ENCODE measurements at places on chromosomes 13 and 19.

DNA sequence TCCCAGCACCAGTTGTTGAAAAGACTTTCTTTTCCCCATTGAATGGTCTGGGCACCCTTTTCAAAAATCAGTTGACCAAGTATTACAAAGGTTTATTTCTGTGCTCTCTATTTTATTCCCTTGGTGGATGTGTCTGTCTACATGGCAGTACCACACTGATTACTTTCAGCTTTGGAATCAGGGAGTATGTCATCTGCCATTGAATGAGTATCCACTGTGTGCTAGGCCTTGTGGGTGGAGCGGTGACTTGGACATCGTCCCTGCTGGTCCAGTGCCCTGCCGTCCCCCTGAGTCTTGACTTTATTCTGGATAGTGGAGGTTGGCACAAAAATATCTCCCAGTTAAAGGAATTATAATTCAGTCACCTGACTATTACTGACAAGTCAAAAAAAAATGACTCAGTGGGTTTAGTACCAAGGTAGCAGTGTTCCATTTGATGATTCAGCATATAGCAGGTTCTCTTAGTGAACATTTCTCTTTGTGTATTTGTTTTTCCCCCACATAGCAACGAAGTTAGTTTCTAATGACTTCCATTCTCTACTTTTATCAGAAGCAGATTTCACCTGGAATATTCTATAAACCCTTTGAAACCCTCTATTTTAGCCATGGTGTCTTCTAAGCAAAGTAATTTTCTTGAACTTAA, 3.9 kb downstream of the UPF3A start:
- peak overlapping the region; percentile 19 for H3K4me3 ChIP-seq
- H3K36me3 ChIP-seq = peaks cover 31% of the 10 kb centered on the region
- peaks cover 17% of the 10 kb centered on the region for H3K27me3 ChIP-seq
- DNase-seq = no peak

DNA sequence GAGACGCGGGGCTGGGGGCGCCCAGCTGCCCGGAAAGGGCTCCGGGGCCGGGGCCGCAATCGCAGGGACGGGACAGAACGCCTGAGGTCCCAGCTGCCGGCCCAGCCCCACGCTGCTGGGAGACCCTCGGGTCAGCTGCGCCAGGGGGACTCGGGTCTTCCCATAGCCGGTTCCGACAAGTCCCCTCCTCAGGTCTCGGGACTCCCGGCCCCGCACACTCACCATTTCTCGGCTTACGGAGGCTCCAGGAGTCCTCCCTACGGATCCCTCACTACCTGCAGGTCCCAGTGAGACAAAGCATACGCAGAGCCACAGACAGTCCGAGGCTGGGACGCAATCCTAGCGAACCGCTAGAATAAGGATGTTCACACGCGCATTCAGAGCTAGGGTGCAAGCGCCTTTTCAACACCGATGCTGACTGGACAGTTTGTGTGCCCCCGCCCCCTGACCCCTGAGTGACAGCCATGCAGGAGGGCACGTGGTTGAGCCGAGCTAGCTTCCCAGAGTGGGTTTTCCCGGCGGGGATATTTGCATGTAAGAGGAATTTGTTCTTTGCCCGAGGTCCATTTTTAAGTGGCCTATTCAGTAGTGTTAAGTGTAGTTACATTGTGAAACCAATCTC, 13.6 kb downstream of the ZNF490 start:
- no peak overlapping the region for H3K4me3 ChIP-seq
- H3K4me1 ChIP-seq = peaks cover 2% of the 10 kb centered on the region
- H3K36me3 ChIP-seq = peaks cover 9% of the 10 kb centered on the region

DNA sequence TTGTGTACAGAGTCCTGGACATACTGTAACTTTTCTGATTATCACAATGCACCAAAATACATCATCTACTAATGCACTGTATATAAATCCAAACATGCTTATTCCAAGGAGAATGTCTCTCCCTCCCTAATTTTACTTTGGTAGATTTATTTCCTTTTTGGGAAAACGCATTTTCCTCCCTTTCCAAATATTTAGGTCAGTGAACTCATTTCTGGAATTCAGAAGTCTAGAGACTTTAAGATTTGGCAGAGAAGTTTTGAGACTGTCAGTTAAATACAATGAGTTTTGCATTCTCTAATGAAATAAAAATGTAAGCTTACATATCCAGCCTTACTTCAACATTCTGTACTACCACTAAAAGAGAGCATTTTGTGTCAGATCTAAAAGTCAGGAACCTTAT, 165.8 kb upstream of the EDNRB start:
- peaks cover 14% of the 10 kb centered on the region for H3K4me1 ChIP-seq
- H3K36me3 ChIP-seq = peaks cover 11% of the 10 kb centered on the region
- no peak for DNase-seq

DNA sequence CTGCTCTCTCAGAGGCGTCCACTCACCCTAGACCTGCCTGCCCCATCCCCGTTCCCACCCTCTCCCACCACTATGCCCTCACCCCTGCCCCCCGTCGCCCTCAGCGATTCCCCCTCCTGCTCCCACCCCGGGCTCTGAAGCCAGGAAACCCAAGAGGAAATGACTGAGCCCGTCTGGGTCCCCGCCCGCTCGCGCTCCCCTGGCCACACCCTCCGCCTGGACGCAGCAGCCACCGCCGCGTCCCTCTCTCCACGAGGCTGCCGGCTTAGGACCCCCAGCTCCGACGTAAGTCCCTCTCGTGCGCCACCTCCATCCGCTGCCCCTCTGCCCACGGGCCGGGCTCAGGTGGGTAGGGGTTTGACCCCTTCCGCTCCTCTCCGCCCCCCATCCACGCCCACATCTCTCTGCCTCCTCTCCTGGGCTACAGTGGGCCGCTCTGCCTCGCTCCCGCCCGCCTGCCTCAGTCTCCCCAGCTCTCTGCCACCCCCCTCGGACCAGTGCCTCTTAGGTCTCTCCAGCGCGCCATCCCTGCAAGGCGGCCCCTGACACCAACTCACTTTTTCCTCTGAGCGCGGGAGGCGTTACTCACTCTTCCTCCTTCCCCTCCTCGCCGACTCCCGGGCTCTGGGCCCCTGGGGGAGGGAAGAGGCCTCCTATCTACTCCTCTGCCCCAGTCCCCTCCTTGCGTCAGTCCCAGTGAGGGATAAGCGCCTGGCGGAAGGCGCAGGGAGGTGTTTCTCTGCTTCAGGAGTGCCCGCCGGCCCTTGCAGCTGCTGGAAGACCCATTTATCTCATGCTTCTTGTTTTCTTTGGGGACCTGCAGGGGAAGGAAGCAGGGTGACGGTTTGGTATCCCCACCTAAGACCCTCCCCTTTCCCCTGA, at the start of gene FXYD5:
TSS of gene FXYD5 (plus strand) at position 211 of the 882 bp plus-strand sequence. CDS start 816 bp downstream, outside the sequence.
- peak within 1 kb of the TSS; percentile 98 for H3K27ac ChIP-seq
- DNase-seq = peak; percentile 67
- H3K4me3 ChIP-seq = peak within 1 kb of the TSS; percentile 93
- H3K27me3 ChIP-seq = peaks cover 18% of the 10 kb centered on the region
- H3K4me1 ChIP-seq = peaks cover 59% of the 10 kb centered on the region
- peaks cover 14% of the 10 kb centered on the region for H3K36me3 ChIP-seq

DNA sequence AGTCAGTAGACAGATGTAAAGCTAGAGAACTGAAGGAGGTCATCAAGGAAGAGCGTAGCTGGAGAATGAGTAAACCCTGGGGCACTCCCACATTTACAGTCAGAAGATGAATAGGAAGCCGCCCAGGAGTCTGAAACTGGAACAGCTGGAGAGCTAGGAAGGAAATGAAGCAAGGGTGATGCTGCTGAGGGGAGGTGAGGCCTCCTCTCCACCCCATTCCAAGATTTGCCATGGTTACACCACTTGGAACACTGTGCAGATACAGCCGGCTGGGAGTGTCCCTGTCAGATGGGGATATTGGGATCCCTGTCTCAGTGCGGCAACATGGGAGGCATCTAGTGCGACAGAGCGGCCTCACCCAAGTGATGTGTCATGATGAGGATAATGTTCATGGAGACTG, 51.8 kb upstream of the GPI start:
- H3K4me3 ChIP-seq = no peak overlapping the region
- no peaks in the 10 kb centered on the region for H3K27me3 ChIP-seq
- no peak overlapping the region for H3K27ac ChIP-seq

DNA sequence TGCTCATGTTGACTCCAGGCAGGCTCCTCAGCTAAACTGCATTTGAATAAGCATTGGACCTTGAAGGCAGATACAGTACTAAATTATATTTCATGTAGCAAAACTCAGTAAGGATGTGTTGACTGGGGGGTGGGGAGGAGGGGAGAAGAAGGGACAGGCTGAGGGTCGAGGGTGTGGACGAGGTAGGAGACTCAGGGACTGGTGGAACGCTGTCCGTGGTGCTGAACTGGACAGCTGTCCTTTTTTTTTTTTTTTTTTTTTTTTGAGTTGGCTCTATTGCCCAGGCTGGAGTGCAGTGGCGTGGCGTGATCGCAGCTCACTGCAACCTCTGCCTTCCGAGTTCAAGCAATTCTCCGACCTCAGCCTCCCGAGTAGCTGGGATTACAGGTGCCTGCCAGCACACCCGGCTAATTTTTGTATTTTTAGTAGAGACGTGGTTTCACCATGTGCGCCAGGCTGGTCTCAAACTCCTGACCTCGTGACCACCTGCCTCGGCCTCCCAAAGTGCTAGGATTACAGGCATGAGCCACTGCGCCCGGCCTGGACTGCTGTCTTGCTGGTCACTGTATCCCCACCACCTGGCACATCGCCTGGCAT, 33.2 kb upstream of the CASP14 start:
- H3K4me1 ChIP-seq = no peaks in the 10 kb centered on the region
- H3K27me3 ChIP-seq = peaks cover 12% of the 10 kb centered on the region
- no peaks in the 10 kb centered on the region for H3K36me3 ChIP-seq
- DNase-seq = no peak
- no peak overlapping the region for H3K4me3 ChIP-seq
- no peak overlapping the region for H3K27ac ChIP-seq

DNA sequence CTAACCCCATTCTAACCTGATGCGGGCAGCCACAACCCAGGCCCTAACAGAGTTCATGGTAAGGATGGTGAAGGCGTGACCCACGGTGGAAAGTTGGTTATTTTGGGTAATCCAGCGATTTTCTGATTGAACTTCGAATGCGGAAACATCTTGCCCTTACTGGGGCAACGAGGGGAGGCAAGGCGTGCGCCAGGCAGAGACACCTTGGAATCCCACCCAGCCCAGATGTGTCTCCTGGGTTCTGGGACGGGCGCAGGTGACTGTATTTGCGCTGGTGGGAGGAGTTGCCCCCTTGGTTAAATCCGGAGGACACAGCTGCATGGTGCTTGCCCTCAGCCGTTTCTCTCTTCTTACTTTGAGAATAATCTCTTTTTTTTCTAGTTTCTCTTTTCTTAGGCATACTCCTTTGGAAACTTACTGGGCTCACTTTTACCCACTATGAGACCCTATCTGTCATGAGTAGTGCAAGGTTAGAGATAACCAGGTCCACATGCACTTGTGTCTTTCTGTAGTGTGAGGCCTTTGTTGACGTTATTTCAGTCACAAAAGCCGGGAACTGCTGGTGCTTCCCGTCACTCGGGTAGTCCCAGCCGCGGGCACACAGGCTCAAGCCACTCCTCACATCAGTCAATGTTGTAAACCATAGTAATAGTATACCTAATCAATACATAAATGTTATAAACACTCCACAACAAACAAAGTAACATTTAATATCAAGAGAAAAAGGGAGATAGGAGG, 81.5 kb downstream of the ATP11A start:
- H3K27me3 ChIP-seq = peaks cover 8% of the 10 kb centered on the region
- DNase-seq = no peak
- H3K27ac ChIP-seq = no peak overlapping the region
- no peaks in the 10 kb centered on the region for H3K36me3 ChIP-seq
- no peak overlapping the region for H3K4me3 ChIP-seq

- no peaks in the 10 kb centered on the region for H3K4me1 ChIP-seq
- DNase-seq = no peak
- H3K27ac ChIP-seq = no peak overlapping the region
- H3K4me3 ChIP-seq = no peak overlapping the region
These were observed 59.8 kb downstream of the SLC7A9 start for GRCh38 chr19:32809754-32810153.

DNA sequence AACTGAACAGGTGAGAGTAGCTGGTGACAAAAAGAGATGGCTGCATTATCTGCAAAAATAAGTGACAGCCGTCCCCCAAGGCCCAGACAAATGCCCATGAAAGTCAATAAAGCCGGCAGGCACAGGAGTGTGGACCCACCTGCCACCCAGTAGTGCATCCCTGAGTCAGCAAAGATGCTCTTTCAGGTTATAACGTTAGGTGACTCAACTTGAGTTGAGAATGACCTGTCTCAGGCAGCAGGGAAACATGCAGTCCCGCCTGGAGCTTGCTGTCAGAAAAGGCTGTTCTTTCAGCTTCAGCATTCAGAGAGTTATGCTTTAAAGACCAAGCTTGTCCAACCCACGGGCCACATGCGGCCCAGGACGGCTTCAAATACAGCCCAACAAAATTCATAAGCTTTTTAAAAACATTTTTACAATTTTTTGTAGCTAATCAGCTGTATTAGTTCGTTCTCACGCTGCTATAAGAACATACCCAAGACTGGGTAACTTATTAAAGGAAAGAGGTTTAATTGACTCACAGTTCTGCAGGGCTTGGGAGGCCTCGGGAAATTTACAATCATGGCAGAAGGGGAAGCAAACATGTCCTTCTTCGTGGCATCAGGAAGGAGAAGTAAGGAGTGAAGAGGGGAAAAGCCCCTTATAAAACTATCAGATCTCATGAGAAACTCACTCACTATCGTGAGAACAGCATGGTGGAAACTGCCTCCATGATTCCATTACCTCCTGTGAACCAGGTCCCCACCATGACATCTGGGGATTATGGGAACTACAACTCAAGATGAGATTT, 110.4 kb downstream of the RAB20 start:
- no peak overlapping the region for H3K4me3 ChIP-seq
- peaks cover 3% of the 10 kb centered on the region for H3K27me3 ChIP-seq
- peaks cover 5% of the 10 kb centered on the region for H3K4me1 ChIP-seq

DNA sequence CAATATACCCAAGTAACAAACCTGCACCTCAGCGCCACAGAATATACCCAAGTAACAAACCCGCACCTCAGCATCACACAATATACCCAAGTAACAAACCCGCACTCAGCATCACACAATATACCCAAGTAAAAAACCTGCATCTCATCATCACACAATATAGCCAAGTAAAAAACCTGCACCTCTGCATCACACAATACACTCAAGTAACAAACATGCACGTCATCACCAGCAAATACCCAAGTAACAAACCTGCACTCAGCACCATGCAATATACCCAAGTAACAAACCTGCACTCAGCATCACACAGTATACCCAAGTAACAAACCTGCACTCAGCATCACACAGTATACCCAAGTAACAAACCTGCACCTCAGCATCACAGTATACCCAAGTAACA, 69.8 kb downstream of the UQCRFS1 start:
- no peak overlapping the region for H3K4me3 ChIP-seq
- no peak for DNase-seq
- no peak overlapping the region for H3K27ac ChIP-seq
- no peaks in the 10 kb centered on the region for H3K36me3 ChIP-seq
- no peaks in the 10 kb centered on the region for H3K27me3 ChIP-seq
- no peaks in the 10 kb centered on the region for H3K4me1 ChIP-seq

DNA sequence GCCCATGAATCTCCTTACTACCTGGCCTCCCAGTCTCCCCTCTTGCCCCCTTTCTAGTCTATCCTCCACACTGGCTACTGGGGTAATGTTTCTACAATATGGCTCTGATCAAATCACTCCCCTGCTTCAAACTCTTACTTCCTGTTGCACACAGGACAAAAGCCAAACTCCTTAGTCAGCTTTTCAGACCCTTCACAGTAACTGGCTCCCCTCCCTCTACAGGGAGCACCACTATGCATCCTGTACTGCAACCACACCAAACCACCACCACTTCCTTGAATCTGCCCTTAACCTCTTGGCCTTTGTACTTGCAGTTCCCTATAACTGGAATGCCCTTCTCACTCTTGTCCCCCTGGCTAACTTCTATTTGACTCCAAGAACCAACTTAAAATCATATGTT, 32.2 kb downstream of the DEDD2 start:
- H3K27ac ChIP-seq = peak overlapping the region; percentile 58
- H3K36me3 ChIP-seq = no peaks in the 10 kb centered on the region
- peaks cover 52% of the 10 kb centered on the region for H3K4me1 ChIP-seq
- H3K4me3 ChIP-seq = peak overlapping the region; percentile 68
- DNase-seq = peak; percentile 31
- peaks cover 11% of the 10 kb centered on the region for H3K27me3 ChIP-seq

Measured in immature natural killer cell (primary cell).